Large intestine (tissue), 12 donors: ENCODE measurements at places on chromosomes 3 and 15. TPM values are rescaled to one million over a fixed set of nuclear protein-coding genes. Genes with fewer than 3 reads are reported as not detected.

DNA sequence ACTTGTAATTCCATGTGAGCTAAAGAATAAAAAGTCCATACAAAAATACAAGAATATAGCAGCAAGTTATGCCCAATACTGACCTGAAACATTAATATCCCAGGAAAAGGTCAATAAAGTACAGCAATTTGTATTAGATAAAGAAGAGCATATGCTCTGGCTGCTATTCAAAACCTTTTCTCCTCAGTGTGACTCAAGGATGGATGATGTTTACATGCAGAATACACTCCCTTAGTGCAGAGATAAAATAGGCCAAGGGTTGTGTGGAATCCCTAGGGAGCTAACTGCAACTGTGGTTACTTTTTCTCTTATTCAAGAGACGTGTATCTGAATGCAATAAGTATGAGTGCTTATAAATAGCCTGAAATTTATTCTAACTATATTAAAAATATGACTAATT, 78.7 kb downstream of the SLC9A9 start:
- H3K27me3 ChIP-seq, result no peaks in the 10 kb centered on the region
- no peaks in the 10 kb centered on the region for H3K36me3 ChIP-seq
- H3K4me1 ChIP-seq, result no peaks in the 10 kb centered on the region

DNA sequence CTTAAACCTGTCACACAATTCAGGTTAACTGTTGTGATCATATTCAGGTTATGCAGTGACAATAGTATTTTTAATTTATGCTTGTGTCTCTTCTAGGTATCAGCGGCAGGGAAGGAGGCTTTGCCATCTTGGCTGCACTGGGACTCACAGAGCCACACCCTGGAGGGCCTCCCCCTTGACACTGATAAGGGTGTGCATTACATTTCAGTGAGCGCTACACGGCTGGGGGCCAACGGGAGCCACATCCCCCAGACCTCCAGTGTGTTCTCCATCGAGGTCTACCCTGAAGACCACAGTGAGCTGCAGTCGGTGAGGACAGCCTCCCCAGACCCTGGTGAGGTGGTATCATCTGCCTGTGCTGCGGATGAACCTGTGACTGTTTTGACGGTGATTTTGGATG, 23.6 kb upstream of the BSN start:
- no peaks in the 10 kb centered on the region for H3K4me1 ChIP-seq
- H3K36me3 ChIP-seq, result peaks cover 35% of the 10 kb centered on the region
- no peaks in the 10 kb centered on the region for H3K27me3 ChIP-seq
- no peak overlapping the region for H3K27ac ChIP-seq
- DNase-seq, result no peak
- no peak overlapping the region for H3K4me3 ChIP-seq

GRCh38 chr15:43469867-43470266, 23.1 kb downstream of the TP53BP1 start:
- no peaks in the 10 kb centered on the region for H3K4me1 ChIP-seq
- no peak overlapping the region for H3K4me3 ChIP-seq
- peaks cover 45% of the 10 kb centered on the region for H3K36me3 ChIP-seq
- no peaks in the 10 kb centered on the region for H3K27me3 ChIP-seq
- DNase-seq, result no peak

OXTR gene
- 2.2 TPM for polyA plus RNA-seq

DNA sequence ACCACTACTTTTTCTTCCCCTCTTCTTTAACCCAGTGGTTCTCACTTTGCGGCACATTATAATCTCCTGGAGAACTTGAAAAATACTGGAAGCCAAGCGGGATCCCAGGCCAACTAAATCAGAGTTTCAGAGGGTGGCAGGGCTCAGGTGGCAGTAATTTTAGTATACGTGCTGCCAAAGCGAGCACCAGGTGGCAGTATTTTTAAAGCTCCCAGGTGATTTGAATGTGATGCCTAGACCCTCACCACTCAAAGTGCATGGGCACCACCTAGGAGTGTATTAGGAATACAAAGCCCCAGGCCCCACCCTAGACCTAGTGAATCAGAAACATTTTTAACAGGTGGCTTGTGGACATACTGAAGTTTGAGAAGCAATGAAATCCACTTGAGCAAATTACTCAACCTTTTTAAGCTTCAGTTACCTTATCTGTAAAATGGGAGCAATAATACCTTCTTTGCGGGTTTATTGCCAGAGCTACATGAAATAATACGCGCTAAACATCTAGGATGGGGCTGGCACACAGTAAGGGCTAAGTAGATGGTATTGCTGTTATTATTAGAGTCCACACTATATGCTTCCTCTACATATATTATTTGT, 8.3 kb downstream of the B3GALNT1 start:
- H3K27ac ChIP-seq, result no peak overlapping the region
- peaks cover 9% of the 10 kb centered on the region for H3K36me3 ChIP-seq
- H3K4me1 ChIP-seq, result peaks cover 6% of the 10 kb centered on the region
- H3K27me3 ChIP-seq, result no peaks in the 10 kb centered on the region
- H3K4me3 ChIP-seq, result no peak overlapping the region

PLA1A gene
- 9.3 TPM for polyA plus RNA-seq

ZCWPW2 gene
- polyA plus RNA-seq, result 0.69 TPM

RETNLB gene
- polyA plus RNA-seq, result not detected

KBTBD13 gene
- 0.04 TPM for polyA plus RNA-seq

GRCh38 chr15:58517682-58518525, 86.1 kb downstream of the LIPC start:
- DNase-seq, result no peak
- no peaks in the 10 kb centered on the region for H3K4me1 ChIP-seq
- H3K27me3 ChIP-seq, result no peaks in the 10 kb centered on the region
- no peak overlapping the region for H3K4me3 ChIP-seq
- no peak overlapping the region for H3K27ac ChIP-seq

DUOXA2 gene
- not detected for polyA plus RNA-seq

CCDC12 gene
- polyA plus RNA-seq, result 57.3 TPM

GOLGA8S gene
- 0.24 TPM for polyA plus RNA-seq

DNA sequence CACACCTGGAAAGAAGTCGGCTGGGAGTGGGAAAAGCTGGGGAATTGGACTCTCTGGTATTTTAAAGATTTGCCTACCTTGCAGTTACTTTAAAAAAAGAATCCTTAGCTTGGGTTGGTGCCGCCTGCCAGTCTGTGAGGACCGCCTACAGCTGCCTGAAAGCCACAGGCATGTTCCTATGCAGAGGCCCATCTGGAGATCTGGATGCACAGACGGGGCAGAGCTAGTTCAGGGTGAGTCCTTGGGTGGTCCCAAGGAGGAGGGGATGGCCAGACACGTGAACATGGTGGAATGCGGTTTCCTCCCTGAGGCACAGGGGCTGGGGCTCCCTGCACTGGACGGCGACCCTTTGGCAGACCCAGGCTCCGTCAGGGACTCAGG, 113.2 kb upstream of the IQSEC1 start:
- no peaks in the 10 kb centered on the region for H3K4me1 ChIP-seq
- peaks cover 3% of the 10 kb centered on the region for H3K27me3 ChIP-seq
- H3K36me3 ChIP-seq, result no peaks in the 10 kb centered on the region
- H3K27ac ChIP-seq, result no peak overlapping the region
- no peak overlapping the region for H3K4me3 ChIP-seq
- DNase-seq, result no peak

- H3K4me1 ChIP-seq, result peaks cover under 1% of the 10 kb centered on the region
- DNase-seq, result no peak
- peaks cover 30% of the 10 kb centered on the region for H3K27me3 ChIP-seq
- no peak overlapping the region for H3K27ac ChIP-seq
- no peak overlapping the region for H3K4me3 ChIP-seq
Observed at GRCh38 chr15:72382146-72382545, 6.3 kb upstream of the HEXA start.

DNA sequence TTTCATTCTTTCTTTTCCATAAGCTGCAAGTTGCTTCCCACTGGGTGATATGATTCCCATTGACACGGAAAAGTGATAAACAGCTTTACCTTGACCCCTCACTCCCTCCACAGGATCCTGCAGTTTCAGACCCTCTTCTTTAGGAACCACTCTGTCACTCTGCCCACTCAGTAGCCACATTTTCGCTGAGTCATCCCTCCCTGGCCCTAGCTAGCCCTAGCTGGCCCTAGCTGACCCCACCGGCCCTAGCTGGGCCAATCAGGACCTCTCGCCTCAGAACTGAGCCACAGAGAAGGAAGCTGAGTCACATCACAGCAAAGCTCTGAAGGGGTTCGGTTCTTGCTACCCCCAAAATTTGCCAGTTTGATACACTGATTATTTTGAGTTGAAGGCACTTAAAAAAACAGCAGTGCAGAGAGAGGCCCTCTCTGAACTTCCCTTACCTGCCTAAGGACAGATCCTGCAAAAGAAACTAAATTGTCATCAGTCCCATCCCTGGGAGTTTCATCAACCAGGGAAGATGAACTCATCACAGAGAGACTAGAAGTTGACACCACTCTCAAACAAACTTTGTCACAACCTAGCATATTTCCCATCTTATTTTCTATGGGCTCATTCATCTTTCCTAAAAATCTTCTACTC, 233.5 kb upstream of the PROK2 start:
- H3K36me3 ChIP-seq, result no peaks in the 10 kb centered on the region
- DNase-seq, result no peak
- H3K4me3 ChIP-seq, result no peak overlapping the region
- no peak overlapping the region for H3K27ac ChIP-seq
- H3K4me1 ChIP-seq, result peaks cover 3% of the 10 kb centered on the region
- no peaks in the 10 kb centered on the region for H3K27me3 ChIP-seq

DNA sequence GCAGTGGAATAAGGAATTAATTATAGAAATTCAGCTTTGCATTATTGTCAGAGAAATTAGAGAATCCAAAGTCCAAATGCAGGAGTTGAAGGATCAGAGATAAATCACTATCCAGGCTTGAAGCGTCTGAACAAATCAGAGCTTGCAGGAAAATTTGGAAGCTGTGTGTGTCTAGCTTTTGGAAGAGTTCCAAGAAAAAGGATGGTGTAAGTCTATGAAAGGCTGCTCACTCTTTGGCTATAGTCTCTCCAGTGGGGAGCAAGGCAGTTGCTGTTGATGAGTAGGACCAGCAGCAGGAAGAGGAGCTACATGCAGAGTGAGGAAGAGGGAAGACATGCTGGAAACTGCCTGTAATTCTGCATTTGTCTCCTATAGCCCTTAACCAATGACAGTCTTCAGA, 464.3 kb upstream of the GRM7 start:
- DNase-seq, result no peak
- no peak overlapping the region for H3K27ac ChIP-seq
- no peaks in the 10 kb centered on the region for H3K4me1 ChIP-seq

DLL4 gene
- 12.3 TPM for polyA plus RNA-seq

GRCh38 chr3:169939751-169940150, 26.9 kb upstream of the SEC62 start:
- no peaks in the 10 kb centered on the region for H3K36me3 ChIP-seq
- H3K4me3 ChIP-seq, result no peak overlapping the region
- no peaks in the 10 kb centered on the region for H3K4me1 ChIP-seq

GRCh38 chr15:98964466-98965133, 43.0 kb downstream of the PGPEP1L start:
- H3K27me3 ChIP-seq, result no peaks in the 10 kb centered on the region
- no peaks in the 10 kb centered on the region for H3K4me1 ChIP-seq
- no peak overlapping the region for H3K4me3 ChIP-seq
- DNase-seq, result no peak
- H3K27ac ChIP-seq, result no peak overlapping the region

GRCh38 chr3:124298951-124299350, 307.0 kb upstream of the ROPN1 start:
- H3K27ac ChIP-seq, result no peak overlapping the region
- H3K4me1 ChIP-seq, result no peaks in the 10 kb centered on the region
- DNase-seq, result no peak

GRCh38 chr3:52404391-52404790, 40.5 kb downstream of the SEMA3G start:
- DNase-seq, result no peak
- no peaks in the 10 kb centered on the region for H3K27me3 ChIP-seq
- H3K4me3 ChIP-seq, result no peak overlapping the region
- H3K27ac ChIP-seq, result no peak overlapping the region
- H3K4me1 ChIP-seq, result peaks cover 5% of the 10 kb centered on the region

MORC1 gene
- 0.01 TPM for polyA plus RNA-seq

DNA sequence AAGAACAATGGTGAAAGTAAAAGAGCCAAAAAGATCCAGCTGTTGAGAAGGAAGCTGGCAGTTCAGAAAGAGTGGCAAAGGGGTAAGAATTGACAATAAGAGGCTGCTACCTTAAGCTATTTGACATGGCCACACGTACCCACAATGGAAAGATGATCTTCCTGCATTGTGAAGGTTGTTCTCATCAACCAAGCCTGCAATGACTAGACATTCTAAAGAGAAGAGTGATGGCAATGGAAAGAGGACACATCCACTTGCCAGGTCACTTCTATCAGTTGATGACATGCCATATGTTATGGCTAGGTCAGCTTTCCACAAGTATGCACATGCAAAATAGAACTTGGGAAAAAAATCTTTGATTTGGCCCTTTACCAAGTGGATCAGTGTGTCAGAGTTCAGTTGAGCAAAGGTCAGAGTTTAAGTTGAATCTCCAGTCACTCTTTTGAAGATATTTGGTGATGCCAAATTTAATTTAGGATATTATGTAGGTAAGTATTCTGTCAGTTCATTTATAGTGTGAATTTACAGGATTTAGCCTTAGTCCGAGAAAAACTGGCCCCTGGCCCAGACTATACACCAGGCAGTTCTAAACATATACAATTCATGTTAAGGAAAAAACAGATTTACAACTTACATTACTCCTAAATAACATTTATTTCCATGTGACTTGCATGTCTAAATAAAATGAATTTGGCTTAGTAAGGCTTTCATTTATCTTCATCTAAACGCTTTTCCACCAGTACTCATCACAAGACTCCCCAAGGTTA, 104.9 kb upstream of the FLNB start:
- no peak overlapping the region for H3K4me3 ChIP-seq
- peaks cover 14% of the 10 kb centered on the region for H3K36me3 ChIP-seq
- H3K4me1 ChIP-seq, result no peaks in the 10 kb centered on the region
- H3K27me3 ChIP-seq, result no peaks in the 10 kb centered on the region

GRCh38 chr3:6671363-6671762, 189.6 kb upstream of the GRM7 start:
- H3K4me3 ChIP-seq, result no peak overlapping the region
- no peak overlapping the region for H3K27ac ChIP-seq
- H3K4me1 ChIP-seq, result no peaks in the 10 kb centered on the region
- no peaks in the 10 kb centered on the region for H3K36me3 ChIP-seq
- DNase-seq, result no peak

DNA sequence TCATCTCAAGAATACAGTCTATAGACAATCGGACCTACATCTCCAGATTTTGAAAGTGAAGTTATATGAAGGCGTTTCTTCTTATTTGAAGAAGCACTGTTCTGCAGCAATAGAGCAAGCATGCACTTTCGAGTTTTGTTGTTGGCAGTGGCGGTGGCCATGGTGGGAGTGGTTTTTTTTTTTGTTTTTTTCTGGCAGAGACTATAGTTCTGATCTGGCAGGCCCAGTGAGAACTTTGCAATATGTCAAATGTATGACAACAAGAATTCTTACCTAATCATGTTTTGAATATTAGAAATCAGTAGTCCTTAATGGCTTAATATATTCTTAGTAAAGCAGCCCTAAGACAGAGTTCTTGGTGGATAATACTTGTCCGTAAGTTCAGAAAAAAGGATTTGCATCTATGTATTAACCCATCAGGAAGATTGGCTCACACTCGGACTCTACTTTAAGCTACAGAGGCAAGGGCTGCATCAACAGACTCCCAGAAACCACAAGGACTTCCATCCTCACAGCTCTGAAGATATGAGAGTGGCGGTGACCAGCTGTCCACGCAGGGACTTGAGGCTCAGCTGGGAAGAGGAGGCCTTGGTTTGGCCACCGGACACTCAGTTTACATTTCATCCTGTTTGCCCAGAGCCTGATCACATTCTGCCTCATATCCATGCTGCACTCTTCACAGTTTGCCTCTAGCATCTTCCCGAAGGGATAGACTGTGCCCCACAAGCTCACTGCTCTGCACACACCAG, 124.1 kb upstream of the THBS1 start:
- H3K4me1 ChIP-seq, result peaks cover 2% of the 10 kb centered on the region
- no peaks in the 10 kb centered on the region for H3K36me3 ChIP-seq
- H3K27me3 ChIP-seq, result no peaks in the 10 kb centered on the region
- DNase-seq, result no peak
- H3K27ac ChIP-seq, result no peak overlapping the region
